Neural progenitor cell (in vitro differentiated cells): ENCODE measurements at places on chromosomes 16 and 17.

DNA sequence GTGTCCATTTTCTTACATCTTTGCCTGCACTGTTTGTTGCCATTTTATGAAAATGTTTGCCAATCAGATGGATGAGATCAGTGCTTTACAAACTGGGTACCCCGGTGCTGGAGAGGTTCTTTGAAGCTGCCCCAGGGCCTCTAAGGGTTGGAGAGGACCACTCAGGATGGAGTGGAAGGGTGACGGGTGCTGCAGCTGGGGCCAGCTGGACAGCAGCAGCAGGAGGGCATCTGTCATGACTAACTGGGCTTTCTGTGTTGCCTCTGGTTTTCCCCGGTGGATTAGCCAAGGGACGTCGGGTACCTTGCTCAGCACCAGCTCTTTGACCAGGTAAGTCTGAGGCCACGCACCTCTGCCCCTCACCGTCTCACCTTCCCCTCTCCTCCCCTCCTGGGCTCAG lies 12.3 kb downstream of the KDM8 start:
- H3K4me1 ChIP-seq, result no peaks in the 10 kb centered on the region
- no peak for DNase-seq
- no peaks in the 10 kb centered on the region for H3K36me3 ChIP-seq

DNA sequence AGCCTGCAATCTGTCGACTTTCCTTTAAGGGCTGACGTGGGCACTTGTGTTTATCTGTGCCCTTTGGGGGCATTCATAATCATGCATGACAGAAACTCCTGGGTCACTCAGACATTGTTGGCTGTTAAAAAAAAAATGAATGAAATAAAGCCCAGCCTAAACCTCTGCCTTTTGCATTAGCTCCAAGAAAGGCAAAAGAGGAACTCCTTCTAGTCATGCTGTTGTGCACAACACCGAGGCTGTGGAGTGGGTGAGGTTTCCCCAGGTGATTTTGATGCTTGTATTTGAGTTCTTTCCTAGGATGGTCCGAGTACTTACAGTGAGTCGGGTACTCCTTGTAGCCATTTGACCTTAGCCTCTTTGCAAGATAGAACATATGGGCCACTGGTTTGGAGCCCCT lies 49.6 kb upstream of the IRX6 start:
- H3K27me3 ChIP-seq, result no peaks in the 10 kb centered on the region
- H3K4me1 ChIP-seq, result no peaks in the 10 kb centered on the region
- H3K36me3 ChIP-seq, result no peaks in the 10 kb centered on the region
- no peak overlapping the region for H3K27ac ChIP-seq

- no peaks in the 10 kb centered on the region for H3K4me1 ChIP-seq
- no peak overlapping the region for H3K4me3 ChIP-seq
- peaks cover 29% of the 10 kb centered on the region for H3K27me3 ChIP-seq
- DNase-seq, result no peak
- no peaks in the 10 kb centered on the region for H3K36me3 ChIP-seq
- no peak overlapping the region for H3K27ac ChIP-seq
Observed at GRCh38 chr17:5120036-5120435, 4.2 kb downstream of the USP6 start.

- H3K27ac ChIP-seq, result no peak within 1 kb of the TSS
- peak; percentile 71 for DNase-seq
- H3K27me3 ChIP-seq, result peaks cover 60% of the 10 kb centered on the region
- H3K4me1 ChIP-seq, result no peaks in the 10 kb centered on the region
- no peaks in the 10 kb centered on the region for H3K36me3 ChIP-seq
Observed at GRCh38 chr17:49132699-49133364, at the start of gene B4GALNT2. Gene B4GALNT2 (plus strand): TSS chr17:49132769. CDS start chr17:49132793, 24 bp downstream.

- H3K36me3 ChIP-seq, result no peaks in the 10 kb centered on the region
- peaks cover 26% of the 10 kb centered on the region for H3K4me1 ChIP-seq
- no peak overlapping the region for H3K27ac ChIP-seq
- no peak overlapping the region for H3K4me3 ChIP-seq
Observed at GRCh38 chr17:69435971-69436696, 21.6 kb downstream of the MAP2K6 start.

GRCh38 chr16:84844049-84844350 lies 24.2 kb downstream of the CRISPLD2 start:
- no peak for DNase-seq
- H3K4me1 ChIP-seq, result peaks cover 57% of the 10 kb centered on the region
- H3K27ac ChIP-seq, result no peak overlapping the region

- no peak for DNase-seq
- no peaks in the 10 kb centered on the region for H3K36me3 ChIP-seq
- H3K4me3 ChIP-seq, result no peak overlapping the region
- no peaks in the 10 kb centered on the region for H3K4me1 ChIP-seq
- no peak overlapping the region for H3K27ac ChIP-seq
Observed at GRCh38 chr17:21152731-21153130, 26.0 kb downstream of the DHRS7B start.

GRCh38 chr16:66103211-66103610 lies 263.3 kb upstream of the CDH5 start:
- no peak overlapping the region for H3K4me3 ChIP-seq
- DNase-seq, result no peak
- no peaks in the 10 kb centered on the region for H3K36me3 ChIP-seq
- H3K27ac ChIP-seq, result no peak overlapping the region
- no peaks in the 10 kb centered on the region for H3K27me3 ChIP-seq

- DNase-seq, result no peak
- no peak overlapping the region for H3K27ac ChIP-seq
- H3K4me1 ChIP-seq, result no peaks in the 10 kb centered on the region
- no peaks in the 10 kb centered on the region for H3K36me3 ChIP-seq
Observed at GRCh38 chr16:66490774-66491715, 58.9 kb downstream of the TK2 start.

DNA sequence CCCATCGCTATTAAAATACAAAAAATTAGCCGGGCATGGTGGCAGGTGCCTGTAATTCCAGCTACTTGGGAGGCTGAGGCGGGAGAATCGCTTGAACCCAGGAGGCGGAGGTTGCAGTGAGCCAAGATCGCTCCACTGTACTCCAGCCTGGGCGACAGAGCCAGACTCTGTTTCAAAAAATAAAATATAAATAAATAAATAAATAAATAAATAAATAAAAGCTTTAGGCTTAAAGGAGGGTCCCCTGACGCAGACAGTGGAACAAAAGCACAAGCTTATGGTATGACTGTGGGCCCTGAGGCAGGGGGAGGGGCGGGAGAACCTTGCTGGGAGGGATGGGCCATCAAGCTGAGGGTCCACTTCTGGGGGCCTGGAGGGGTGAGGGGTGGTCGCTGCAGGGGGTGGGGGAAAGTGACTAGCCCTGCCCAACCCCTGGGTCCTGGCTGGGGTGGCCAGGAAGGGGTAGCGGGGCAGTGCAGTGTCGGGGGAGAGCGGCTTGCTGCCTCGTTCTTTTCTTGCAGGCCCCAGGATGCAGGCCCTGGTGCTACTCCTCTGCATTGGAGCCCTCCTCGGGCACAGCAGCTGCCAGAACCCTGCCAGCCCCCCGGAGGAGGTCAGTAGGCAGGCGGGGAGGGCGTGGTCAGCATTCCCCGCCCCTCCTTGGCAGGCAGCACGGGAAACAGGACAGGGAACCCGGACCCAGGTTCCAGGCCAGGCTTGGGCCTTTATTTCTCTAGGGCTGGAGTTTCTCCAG lies 4.7 kb downstream of the SERPINF1 start:
- no peak for DNase-seq
- no peak overlapping the region for H3K27ac ChIP-seq

GRCh38 chr17:34000639-34001038 lies 254.4 kb upstream of the CCL2 start:
- no peaks in the 10 kb centered on the region for H3K36me3 ChIP-seq
- no peak for DNase-seq
- H3K4me1 ChIP-seq, result no peaks in the 10 kb centered on the region
- no peak overlapping the region for H3K27ac ChIP-seq
- H3K27me3 ChIP-seq, result no peaks in the 10 kb centered on the region

GRCh38 chr17:28160610-28161009 lies 118.1 kb downstream of the NLK start:
- no peak for DNase-seq
- no peaks in the 10 kb centered on the region for H3K4me1 ChIP-seq
- no peak overlapping the region for H3K4me3 ChIP-seq
- no peaks in the 10 kb centered on the region for H3K27me3 ChIP-seq
- no peak overlapping the region for H3K27ac ChIP-seq
- H3K36me3 ChIP-seq, result no peaks in the 10 kb centered on the region

DNA sequence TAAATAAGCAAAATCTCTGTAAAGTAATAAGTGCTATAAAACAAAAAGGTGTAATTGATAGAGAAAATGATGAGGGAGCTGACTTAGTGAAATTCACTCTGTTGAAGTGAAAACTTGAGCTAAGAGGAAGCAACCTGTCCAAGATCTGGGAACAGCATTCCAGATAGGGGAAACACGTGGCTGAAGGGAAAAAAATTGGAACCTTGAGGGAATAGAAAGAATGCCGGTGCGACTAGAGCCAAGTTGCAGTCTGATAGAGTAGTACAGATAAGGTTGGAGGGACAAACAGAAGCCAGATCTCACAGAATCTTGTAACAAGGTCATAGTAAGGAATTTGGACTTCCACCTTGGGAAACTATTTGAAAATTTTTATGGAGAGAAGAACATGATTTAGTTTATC lies 623 bp upstream of the DDX52 start:
- H3K27ac ChIP-seq, result no peak overlapping the region
- H3K4me1 ChIP-seq, result peaks cover 5% of the 10 kb centered on the region
- H3K4me3 ChIP-seq, result peak overlapping the region; percentile 95
- peak; percentile 3 for DNase-seq
